ENCODE measurements at places on chromosomes 7 and 10.

DNA sequence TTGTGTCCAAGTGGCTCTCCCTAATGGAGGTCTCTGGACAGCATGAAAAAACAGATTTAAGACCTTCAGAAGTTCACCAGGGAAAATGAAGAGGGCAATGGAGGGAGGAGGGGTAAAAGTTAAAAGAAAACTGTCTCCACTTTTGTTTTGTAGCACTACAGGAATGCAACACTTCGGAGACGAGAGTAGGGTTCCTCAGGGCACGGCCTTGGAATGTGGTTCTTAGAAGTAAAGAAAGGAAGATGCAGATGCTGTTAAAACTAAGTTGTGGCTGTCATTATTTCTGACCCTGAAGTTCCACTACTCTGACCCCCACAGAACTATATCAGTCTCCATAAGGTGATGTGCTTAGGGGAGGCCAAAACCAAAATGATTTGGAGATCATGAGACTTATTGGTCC is 335.1 kb downstream of the XPNPEP1 start:
- DNase-seq = no peak

GRCh38 chr10:24944512-24945255 is 7.7 kb downstream of the PRTFDC1 start:
- DNase-seq = no peak

- DNase-seq = no peak
Observed at GRCh38 chr10:51894771-51895578, 195.6 kb upstream of the CSTF2T start.

DNA sequence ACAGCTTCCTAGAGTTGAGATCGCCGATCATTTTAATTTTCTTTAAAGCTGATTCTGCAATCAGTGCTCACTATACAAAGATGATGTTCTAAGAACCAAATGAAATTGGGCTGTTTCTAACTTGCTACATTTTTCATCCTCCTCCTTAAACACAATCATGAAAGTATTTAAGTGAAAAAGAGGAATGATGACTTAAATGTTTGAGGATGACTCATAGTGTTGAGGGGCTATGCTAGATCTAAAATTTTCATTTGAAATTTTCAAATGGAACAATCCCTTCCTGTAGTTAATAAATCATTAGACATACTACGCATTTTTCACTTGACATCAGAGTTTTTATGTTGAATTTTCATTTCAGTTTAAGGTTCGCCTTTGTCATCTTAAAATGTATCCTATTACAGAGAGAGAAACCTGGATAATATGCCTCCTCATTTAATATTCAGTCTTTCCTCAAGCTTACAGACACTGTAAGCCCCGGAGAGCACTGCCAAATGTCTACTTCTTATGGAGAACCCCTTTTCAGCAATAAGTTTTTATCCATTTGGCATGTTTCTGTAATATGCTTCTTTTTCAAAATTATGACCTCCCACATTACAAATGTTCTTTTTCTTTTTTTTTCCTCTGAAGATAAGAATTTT is 499.6 kb downstream of the MAGI2 start:
- no peak for DNase-seq

- no peak for DNase-seq
Observed at GRCh38 chr10:117501460-117502035, 41.0 kb upstream of the EMX2 start.

- DNase-seq = no peak
Observed at GRCh38 chr10:75038335-75038734, 73.1 kb upstream of the SAMD8 start.

DNA sequence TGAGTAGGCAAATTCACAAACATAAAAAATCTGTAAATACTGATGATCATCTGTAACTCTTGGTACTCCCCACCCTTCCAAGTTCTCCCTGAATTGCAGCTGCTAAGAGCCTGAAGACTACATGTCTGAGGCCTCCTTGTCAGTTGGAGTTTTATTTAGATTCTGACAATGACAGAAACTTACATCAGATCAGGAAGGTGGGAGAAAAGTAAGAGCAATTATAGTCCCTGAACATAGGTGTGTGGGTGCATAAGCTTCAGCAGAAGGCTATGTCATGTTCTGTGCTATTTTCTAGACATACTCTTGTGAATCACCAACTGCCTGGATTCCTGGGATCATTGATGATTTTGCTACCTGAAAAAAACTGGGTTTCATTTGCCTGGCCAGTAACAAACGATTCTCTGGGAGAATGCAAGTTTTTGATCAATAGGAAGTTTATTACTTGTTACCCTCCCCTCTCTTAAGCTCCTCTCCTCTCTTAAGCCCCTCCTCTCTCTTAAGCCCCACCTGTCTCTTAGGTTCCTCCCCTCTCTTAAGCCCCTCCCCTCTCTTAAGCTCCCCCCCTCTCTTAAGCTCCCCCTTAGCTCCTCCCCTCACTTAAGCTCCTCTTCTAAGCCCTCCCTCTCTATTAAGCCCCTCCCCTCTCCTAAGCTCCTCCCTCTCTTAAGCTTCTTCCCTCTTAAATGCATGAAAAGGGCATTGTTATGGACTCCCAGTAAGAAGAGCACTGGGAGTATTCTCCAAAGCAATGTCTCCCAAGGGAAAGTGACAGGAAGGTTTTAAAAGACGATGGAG is 1183.4 kb upstream of the AUTS2 start:
- no peak for DNase-seq

- DNase-seq = no peak
Observed at GRCh38 chr7:121748546-121748945, 124.4 kb upstream of the PTPRZ1 start.

DNA sequence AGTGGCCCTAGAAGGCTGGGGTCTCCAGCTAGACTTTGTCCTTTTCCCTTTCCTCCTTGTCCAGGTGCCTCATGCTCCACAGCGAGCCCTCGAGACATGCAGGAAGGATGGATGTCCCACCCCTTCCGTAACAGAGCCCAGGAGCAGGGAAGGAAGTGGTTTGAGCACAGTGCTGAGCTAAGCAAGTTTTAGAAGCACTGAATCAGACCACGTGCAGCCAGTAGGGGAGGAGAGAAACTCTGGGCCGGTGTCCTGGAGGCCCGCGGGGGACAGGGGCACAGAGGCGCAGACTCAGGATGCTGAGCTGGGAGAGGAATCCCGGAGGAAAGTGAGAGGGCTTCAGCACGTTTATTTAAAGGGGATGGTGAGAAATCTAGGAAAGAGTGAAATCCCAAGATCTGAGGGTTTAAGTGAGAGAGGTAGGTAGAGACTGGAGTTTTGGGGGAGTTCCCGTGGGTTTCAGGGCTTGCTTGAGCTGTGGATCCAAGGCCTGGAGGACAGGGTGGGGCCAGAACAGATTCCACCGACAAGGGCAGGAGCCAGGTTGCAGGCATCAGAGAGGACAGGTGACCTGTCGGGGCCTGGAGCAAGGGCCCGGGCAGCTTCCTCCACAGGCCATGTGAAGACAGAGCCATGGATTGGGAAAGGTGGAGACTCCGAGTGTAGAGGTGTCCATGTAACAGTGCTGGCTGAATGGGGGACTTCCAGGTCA is 4.4 kb upstream of the IRF5 start:
- no peak for DNase-seq

GRCh38 chr10:10938676-10939075 is 79.0 kb upstream of the CELF2 start:
- DNase-seq = no peak

DNA sequence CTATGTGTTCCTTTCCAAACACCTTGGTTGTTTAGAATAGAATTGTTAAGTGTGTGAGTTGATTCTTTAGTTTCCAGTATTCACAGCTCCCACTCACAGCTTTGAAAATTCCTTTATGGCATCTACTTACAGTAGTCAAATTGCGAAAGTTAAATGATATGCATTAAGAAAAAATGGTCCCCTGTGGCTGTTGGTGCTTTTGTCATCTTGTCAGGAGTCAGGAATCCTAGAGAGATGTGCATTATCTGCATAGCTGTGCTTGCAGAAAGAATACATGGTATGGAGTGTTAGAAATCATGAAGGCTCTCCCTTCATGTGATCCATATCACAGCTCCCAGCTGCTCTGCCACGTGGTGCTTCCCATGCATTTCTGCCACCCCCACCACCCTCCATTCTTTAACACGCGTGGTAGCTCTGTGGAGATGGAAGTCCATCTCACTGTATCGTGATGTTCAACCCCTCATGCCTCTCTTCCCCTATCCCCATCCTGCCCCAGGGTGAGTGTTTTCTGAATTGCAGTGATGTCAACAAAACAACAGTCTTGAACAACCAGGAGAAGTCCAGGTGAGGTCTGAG is 29.2 kb upstream of the CTTNBP2 start:
- DNase-seq = no peak

- DNase-seq = no peak
Observed at GRCh38 chr10:97785231-97785630, 13.4 kb upstream of the SFRP5 start.

DNA sequence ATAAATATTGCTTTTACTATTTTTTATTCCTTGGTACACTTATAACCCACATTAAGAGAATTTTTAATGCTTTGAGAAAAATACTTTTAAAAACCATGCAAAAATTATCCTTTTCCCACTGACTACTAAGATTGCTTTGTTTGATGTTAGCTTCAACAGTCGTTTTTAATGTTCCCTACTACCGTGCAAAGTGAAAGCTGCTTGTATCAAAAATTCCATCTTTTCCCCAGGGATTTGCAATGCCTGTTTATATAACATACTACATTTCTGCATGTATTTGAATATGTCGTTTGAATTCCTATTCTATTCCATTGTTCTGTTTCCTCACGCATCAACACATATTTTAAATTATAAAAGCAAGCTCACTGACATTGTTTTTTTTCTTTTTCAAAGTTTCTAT is 54.4 kb downstream of the TFPI2 start:
- no peak for DNase-seq

- no peak for DNase-seq
Observed at GRCh38 chr7:149330914-149331567, 69.0 kb downstream of the ZNF783 start.

- DNase-seq = no peak
Observed at GRCh38 chr7:1590476-1590875, 20.6 kb upstream of the PSMG3 start.

DNA sequence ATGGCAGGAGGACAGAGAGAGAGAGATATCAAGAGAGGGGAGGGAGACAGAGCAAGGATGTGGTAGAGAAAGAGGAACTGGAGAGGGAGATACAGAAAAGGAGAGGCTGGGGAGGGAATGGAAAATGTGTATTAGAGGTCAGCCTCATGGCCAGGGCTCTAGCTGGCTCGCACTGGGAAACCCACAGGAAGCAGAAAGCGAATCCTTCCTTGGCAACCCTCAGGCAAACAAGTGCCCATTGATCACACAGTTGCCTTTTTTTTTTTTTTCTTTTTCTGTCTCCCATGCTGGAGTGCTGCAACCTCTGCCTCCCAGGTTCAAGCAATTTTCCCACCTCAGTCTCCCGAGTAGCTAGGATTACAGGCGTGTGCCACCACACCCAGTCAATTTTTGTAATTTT is 391.2 kb downstream of the TYW1 start:
- DNase-seq = no peak

DNA sequence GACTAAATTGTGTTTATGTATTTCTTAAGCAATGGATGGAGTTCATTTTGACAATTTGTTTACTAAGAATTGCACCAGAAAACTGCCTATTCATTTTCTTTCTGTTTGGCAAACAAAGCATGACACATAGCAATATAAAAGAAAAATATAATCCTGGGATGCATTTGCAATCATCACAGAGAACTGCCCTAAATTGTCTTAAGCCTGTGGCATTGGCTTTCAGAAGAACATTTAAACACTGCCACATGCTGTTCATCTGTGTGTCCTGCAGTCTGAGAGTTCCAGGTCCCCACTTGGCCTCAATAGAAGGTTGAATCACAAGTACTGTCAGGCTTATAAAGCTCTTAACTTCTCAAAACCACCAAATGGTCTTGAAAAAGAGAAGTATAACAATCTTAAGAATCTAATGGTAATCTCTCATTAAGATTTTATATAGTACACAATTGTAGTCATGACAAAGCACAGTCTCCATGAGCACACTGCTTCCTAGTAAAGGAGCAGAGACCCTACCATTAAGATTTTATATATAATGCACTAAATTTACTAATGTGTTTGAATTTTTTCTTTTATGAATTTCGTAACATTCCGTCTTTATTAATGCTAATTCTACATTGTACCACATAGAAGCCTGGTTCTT is 29.9 kb downstream of the RNLS start:
- DNase-seq = peak; percentile 11

GRCh38 chr10:119191881-119192280 is 13.3 kb upstream of the PRDX3 start:
- no peak for DNase-seq

- DNase-seq = no peak
Observed at GRCh38 chr7:11290863-11291262, 317.2 kb downstream of the PHF14 start.

DNA sequence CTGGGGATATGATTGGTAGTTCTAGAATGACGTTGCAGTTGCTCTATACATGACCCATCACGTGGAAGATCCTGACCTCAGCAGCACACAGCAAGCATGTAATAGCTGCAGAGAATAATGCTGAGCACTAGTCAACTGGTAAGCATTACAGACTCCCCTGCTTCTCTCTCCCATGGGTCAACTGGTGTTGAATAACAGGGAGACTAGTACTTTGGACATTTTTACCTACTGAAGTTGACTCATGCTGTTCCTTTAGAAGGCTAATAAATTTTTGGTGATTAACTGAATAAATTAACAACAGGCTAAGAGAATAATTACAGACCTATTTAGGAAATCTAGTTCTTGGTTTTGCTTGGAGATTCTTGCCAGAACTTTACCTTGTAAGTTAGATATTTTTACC is 234.1 kb downstream of the AUTS2 start:
- DNase-seq = no peak

- DNase-seq = no peak
Observed at GRCh38 chr7:35026150-35026549, 11.1 kb downstream of the DPY19L1 start.

- no peak for DNase-seq
Observed at GRCh38 chr10:93535293-93535692, 31.2 kb upstream of the FFAR4 start.

GRCh38 chr10:95279042-95279820 is 11.6 kb downstream of the PDLIM1 start:
- no peak for DNase-seq

- DNase-seq = no peak
Observed at GRCh38 chr10:119231654-119232053, 24.3 kb downstream of the GRK5 start.

DNA sequence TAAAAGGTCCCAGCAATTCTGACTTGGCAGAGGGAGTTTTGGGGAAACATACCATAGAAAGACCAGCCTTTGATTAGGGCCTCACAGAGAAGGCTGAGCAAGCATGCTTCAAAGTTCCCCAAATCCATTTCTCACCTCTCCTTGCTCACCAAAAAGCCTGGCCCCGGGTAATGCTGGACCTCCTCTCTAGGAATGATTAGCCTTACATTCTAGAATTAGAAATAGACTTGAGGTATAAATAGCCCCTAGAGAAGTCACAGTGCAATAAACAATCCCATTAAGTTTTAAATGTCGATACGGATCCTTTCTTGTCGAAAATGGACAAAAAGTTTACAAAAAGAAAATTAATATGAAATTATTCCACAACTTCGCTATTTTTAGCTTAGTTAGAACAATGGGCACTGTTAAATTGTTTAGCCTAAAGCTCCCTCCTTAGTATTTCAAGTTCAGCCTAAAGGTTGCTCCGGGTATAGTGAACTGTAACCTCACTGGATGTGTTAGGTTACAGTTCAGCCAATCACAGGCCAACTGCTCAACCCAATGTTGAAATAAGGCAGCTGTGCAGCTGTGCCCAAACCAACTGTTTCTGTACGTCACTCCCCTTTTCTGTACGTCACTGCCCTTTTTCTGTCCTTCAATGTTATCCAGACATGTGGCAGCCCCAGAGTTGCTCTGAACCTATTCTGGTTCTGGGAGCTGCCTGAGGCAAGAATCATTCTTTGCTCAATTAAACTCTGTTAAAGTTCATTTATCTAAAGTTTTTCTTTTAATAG is 7.9 kb upstream of the GSDME start:
- no peak for DNase-seq

GRCh38 chr7:43869867-43870240 is 537 bp upstream of the MRPS24 start:
- DNase-seq = no peak

- DNase-seq = no peak
Observed at GRCh38 chr10:71972746-71973695, 8.8 kb downstream of the CHST3 start.

All from NCI-H1092 (cell line).